ENCODE measurements at places on chromosomes 13 and 19.
A peak's percentile ranks its signal among the peaks of the same experiment; 100 is the strongest.

DNA sequence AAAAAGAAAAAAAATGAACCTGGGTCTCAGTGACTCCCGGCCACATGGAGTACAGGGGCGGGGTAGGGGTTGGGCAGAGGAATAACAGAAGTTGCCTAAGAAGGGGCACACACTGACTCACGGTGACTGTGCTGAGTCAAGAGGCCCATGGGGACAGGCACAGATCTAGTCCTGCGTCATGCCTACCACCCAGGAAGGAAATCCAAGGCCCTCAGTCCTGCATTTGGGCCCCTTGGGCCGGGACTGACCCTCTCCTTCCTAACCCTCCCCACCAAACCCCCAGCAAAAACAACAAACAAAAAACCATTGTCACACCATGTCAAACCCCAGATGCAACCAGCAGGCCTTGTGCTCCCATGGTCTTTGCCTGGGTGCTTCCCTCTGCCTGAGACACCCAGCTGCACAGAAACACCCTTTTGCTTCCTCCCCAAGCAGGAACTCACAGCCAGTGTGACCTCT is 9.6 kb upstream of the NOTCH3 start:
- DNase-seq: no peak

DNA sequence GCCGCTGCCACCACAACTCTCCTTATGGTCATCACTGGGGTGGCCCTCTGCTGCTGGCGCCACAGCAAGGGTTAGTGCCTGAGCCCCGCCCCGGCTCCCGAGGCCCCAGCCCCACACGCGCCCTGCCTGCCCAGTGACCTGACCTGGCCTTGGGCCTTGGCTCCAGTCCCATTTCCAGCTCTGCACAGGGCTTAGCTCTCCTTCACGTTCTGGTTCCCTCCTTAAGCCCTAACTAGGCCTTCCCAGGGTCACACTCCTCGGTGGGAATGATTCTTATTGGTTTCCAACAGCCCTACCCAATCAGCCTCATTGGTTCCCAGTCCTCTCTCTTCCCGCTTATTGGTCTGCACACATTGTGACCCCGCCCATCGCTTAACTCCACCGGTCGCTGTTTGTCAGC is 5.8 kb downstream of the KIRREL2 start:
- no peak for DNase-seq

DNA sequence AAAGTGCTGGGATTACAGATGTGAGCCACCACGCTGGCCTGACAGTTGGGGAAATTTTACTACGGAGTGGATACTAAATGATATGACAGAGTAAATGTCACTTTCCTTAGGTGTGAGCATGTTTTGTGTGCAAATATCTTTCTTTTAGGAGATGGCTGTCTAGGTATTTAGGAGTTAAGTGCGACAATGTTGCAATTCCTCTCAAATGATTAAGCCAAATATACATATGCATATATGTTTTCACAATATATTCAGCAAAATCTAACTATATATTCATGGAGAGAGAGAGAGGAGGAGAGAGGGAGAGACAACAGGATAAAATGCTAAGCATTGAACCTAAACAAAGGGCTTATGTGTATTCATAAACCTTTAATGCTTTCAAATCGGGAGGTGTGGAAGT is 5.4 kb upstream of the SERTAD3 start:
- DNase-seq: no peak

- DNase-seq: no peak
These were observed 44.4 kb downstream of the TSHZ3 start for GRCh38 chr19:31304831-31305312.

GRCh38 chr19:46299695-46300094 is 2.9 kb downstream of the HIF3A start:
- peak; percentile 49 for DNase-seq
